ENCODE measurements at places on chromosomes 11 and 22.

GRCh38 chr11:70111269-70112016, 33.3 kb downstream of the ANO1 start:
- DNase-seq, result peak; percentile 61

GRCh38 chr11:65852508-65853245, 5.3 kb downstream of the CFL1 start:
- DNase-seq, result peak; percentile 10

DNA sequence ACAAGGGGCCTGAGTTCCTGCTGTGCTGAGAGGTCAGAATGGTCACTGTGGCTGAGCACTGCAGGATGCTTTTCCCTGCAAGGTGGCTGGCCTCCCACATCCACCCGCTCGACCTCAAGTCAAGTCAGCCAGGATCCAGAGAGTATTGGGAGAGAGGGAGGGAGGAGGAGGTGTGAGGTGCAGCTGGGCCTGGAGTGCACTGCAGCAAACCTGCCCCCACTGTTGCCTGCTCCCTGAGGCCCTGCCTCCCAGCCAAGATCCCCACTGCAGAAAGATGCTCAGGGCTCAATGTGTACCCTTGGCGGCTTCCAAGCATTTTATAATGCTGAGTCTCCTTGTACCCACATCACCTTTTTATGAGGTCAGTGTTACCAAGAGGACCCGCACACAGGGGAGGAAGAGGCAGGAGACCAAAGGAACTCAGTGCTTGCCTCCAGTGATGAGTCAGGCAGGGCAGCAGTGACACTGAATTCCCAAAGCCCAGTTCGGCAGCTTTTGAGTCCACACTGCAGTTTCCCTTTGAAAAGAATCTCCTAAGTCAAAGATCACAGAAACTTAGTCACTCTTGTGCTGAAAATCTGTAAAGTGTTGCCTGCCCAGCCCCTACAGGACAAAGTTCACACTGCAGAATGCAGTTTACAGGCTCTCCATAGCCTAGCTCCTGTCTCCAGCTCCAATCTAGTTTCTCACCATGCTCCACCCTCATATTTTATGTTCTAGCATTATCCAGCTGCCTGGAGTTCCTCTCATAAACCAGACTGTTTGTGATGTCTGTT, 3.1 kb downstream of the ENDOD1 start:
- peak; percentile 84 for DNase-seq

GRCh38 chr11:135075740-135076139, 663.7 kb upstream of the B3GAT1 start:
- DNase-seq, result peak; percentile 72

- peak; percentile 13 for DNase-seq
Observed at GRCh38 chr11:79503028-79503427, 62.2 kb upstream of the TENM4 start.

DNA sequence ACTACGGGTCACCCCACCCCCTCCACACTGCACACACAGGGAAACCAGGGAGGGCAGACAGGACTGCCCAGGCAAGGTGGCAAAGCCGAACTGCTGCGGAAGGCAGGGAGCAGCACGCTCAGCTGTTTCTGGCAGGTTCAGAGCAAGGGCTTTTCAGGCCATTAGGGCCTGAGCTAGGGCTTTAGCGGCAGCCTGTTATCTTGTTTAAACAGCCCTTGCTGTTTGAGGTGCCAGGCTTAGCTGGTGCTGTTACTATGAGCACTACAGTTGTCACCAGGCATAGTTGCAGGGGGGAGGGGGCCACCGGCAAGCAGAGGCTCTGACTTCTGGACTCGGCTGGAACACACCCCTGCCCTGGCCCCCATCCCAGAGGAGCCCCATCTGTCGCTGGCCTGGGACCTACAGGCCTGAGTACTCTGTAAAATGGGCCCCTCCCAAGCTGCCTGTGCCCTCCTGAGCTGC, 34.9 kb downstream of the RSPH14 start:
- no peak for DNase-seq

DNA sequence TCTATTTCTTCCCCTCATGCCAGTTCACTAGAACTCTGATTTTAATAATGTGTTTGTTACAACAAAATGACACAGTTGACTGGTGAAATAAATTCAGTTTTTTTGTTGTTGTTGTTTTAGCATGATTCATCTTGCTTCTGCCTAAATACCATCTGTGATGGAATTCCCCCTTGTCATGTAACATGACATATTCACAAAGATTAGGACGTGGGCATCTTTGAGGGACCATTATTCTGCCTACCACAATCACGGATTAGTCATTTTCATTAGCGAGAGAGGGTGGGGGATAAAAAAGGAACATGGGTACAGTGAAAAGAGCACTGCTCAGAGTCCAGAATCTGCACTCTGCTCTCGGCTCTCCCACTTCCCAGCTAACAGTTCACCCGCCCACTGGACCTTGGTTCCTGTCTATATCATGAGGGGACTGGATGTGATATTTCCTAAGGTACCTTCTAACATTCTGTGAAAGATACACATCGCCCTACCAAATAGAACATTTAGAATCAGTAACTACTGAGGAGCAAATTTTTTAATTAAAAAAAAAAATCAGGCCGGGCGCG, 11.3 kb downstream of the HTATIP2 start:
- peak; percentile 20 for DNase-seq

DNA sequence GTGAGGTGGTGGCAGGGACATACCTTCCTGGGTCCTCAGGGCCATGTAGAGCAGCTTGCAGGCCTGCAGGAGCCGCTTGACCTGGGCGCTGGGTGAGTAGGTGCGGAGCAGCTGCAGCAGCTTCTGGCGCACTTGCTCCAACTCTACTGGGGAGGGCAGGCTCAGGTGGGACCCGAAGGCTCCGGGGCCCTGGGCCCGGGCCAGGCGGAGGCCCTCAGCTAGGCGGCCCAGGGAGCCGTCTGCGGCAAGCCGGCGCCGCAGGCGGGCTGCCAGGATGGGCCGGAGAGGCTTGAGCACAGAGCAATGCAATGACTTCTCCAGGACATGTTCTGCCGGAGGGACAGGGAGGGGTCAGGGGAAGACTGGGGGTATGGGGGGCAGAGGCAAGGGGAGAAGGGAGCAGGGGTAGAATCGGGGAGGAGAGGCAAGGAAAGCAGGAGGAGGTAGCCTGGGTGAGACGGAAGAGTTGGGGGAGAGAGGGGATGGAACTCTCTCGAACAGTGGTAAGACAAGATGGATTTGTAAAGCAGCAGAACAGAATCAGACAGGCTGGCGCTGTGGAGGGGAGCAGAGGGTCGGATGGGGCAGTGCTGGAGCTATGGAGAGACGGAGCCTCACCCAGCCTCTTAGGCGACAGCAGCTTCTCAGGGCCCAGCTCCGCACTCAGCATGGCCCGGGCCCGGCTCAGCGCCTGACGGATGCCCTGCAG, 2.2 kb downstream of the RIN1 start:
- DNase-seq, result no peak

DNA sequence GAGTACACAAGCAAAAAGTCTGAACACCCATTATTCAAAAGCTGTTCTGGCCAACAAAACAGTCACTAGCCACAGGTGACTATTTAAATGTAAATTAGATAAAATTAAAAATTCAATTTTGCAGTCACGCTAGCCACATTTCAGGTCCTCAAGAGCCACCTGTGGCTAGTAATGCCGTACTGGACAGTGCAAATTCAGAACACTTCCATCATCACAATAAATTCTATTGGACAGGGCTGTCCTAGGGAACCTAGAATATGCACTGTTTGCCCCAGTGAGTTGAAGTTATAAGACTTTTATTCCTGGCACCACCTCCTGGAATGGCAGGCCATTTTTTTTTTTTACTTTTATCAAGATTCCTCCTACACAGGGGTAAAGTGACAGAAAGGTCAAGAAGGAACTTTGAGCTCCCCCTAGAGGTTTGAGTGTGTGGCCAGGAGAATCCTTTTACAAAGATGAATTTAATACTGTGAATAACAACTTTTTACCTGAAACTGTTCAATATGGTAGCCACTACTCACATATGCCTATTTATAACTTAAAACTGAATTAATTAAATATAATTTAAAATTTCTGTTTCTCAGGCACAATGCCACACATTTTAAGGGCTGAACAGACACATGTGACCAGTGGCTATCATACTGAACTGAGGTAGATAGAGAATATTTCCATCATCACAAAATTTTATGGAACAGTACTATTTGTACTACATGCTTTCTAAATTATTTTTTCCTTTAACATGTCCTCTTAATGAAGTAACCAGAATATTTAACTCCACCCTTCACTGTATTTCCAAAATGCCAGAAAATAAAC, 6.5 kb downstream of the MSANTD2 start:
- DNase-seq, result peak; percentile 71

DNA sequence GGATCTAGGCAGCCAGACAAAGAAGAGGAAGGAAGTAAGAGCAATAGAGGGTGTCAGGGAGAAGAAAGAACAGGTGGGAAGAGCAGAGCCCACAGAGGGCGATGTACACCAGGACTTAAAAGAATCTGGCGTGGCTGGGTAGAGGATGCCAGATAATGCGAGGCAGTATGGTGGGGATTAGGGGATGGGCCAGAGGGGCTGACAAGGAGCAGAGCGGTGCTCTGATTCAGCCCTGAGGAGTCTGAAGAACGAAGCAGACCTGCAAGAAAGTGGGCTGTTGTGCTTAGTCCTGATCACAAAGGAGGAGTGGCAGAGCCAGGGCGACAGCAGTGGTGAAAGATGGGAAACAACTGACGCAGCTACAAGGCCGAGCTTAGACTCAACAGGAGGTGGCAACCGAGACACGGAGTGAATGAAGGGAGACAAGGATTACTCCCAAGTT, 163.7 kb downstream of the LARGE1 start:
- DNase-seq, result no peak

GRCh38 chr22:32106930-32107329, 52.2 kb downstream of the C22orf42 start:
- DNase-seq, result peak; percentile 26

GRCh38 chr11:102831489-102832440, 11.6 kb downstream of the MMP3 start:
- DNase-seq, result peak; percentile 65

- no peak for DNase-seq
Observed at GRCh38 chr22:28934026-28934425, 50.7 kb downstream of the ZNRF3 start.

GRCh38 chr11:116145187-116145865, 627.5 kb downstream of the BUD13 start:
- no peak for DNase-seq

DNA sequence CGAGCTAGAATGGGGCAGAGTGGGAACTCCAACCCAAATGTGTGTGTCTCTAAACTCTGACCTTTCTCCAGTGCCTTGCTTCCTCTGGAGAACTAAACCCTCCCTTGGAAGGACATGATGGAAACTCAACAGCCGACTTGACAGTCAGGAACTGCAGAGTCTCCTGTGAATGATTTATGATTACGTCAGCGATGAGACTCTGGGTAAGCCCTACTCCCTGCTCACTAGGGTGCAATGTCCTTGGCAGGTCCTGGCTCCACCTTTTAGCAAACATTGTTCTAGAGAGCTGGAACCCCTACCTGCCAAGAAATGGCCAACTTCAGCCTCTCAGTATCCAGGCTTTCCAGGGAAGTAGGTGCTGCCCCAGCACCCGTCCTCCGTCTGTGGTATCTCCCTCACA, 96.1 kb upstream of the CD82 start:
- DNase-seq, result no peak

- no peak for DNase-seq
Observed at GRCh38 chr22:25651332-25652085, 87.0 kb downstream of the GRK3 start.

Data from choroid plexus epithelial cell (primary cell).